ENCODE measurements at places on chromosomes 6 and 20.
A peak's percentile ranks its signal among the peaks of the same experiment; 100 is the strongest.

DNA sequence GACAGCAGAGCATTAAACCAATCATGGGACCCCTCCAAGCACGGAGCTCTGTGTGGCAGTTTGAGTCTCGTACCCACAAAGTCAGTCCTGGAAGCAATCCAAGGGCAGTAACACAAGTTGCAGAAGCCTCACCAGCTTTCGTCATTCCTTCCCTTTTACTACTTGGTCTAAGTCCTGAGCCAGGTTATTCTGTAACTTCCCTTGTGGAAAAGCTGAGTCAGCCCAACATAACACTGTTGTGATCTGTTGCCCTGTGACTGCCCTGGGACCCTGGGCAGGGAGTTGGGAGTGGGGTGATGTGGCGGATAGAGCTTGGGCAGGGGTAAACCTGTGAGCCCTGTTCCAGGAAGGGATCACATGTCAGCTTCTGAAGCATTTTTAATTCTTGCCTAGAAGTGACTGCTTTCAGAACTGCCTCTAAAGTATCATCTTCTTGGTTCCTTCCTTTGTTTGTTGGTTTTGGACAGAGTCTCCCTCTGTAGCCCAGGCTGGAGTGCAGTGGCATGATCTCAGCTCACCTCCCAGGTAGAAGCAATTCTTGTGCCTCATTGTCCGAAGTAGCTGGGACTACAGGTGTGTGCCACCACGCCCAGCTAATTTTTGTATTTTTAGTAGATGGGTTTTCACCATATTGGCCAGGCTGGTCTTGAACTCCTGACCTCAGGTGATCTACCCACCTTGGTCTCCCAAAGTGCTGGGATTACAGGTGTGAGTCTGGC is 183.7 kb upstream of the JAG1 start:
- DNase-seq: no peak

DNA sequence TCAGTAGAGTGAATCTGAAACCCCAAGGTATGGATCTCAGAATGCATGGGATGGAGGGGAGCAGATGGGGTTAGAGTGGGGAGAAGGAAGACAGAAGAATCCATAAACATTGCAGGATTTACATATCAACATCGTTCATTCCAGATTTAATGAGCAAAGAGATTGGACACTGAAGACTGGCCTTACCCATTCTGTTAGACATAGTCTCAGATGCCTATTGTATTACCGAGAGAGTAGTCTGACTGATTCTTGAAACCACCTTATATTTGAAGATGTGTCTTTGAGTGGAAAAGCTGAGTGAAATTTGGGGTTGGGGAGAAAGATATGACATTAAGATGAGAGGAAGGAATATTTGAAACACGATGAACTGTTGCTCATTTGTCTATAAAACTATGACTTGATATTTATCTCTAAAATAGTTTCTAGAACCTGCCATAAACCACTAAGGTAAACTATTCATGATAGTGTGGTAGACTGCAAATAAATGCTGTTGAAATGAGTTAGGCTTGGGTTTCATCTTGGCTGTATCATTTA is 5.7 kb downstream of the HLA-DRA start:
- no peak for DNase-seq

- DNase-seq: no peak
Measured at GRCh38 chr6:33950891-33951889, 147.4 kb upstream of the MLN start.

GRCh38 chr6:28976677-28977076 is 28.4 kb downstream of the ZNF311 start:
- no peak for DNase-seq

GRCh38 chr20:13525225-13525940 is 113.3 kb downstream of the TASP1 start:
- no peak for DNase-seq

DNA sequence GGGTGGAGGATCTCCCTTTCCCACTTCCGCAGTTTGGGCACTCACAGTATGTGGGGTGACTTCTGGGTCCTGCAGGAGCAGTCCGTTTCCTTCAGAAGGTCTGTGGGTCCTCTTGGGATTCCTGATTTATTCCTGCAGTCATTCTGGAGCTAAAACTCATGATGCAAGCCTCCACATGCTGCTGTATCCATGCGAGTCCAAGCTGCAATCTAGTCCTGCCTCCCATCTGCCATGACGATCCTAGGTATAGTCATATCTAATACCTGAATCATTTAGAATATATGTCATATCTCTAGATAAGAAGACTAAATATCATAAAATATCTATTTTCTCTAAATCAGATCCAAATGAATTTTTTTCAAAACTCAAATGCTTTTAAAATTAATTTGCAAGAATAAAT is 103.4 kb upstream of the AHI1 start:
- DNase-seq: no peak

- no peak for DNase-seq
Measured at GRCh38 chr6:33315793-33316602, 1.5 kb downstream of the ZBTB22 start.

GRCh38 chr20:42281801-42282200 is 663.6 kb upstream of the CHD6 start:
- no peak for DNase-seq

DNA sequence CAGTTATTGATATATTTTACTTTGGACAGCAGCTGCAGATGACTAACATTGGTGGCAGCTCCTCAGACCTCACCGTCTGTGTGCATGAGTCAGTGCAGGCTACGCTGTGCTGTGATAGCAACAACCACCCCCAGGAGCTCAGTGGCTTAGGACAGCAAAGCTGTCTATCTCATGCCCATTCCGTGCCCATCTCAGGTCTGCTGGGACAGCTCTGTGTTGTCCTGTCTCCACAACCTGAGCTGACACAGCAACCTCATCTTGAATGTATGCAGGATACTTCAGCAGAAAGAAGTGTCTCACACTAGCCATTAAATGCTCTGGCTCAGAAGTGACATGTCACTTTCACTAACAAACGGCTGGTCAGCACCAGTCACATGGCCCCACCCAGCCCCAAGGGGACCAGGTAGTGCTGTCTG is 47.7 kb downstream of the BANF2 start:
- no peak for DNase-seq

DNA sequence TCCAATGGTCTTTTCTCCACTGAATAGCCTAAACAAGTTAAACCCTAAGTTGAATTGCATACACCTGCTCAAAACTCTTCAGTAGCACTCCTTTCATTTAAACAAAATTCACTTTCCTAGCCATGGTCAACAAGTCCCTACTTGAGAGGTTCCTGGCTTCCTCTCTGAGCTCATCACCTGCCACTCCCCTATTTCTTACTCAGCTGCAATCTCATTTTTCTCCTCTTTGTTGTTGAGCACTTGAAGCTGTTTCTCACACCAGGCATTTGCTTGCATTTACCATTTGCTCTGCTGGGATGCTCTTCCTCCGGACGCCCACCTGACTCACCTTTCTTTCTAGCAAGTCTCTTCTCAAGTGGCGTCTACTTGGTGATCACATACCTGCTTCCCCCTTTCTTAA is 38.5 kb downstream of the EDN1 start:
- DNase-seq: no peak

GRCh38 chr6:84362193-84362821 is 134.9 kb upstream of the CEP162 start:
- no peak for DNase-seq

GRCh38 chr20:32731882-32732266 is 11.4 kb downstream of the COMMD7 start:
- no peak for DNase-seq

- DNase-seq: no peak
Measured at GRCh38 chr6:140956571-140957369, 1176.0 kb upstream of the GJE1 start.

DNA sequence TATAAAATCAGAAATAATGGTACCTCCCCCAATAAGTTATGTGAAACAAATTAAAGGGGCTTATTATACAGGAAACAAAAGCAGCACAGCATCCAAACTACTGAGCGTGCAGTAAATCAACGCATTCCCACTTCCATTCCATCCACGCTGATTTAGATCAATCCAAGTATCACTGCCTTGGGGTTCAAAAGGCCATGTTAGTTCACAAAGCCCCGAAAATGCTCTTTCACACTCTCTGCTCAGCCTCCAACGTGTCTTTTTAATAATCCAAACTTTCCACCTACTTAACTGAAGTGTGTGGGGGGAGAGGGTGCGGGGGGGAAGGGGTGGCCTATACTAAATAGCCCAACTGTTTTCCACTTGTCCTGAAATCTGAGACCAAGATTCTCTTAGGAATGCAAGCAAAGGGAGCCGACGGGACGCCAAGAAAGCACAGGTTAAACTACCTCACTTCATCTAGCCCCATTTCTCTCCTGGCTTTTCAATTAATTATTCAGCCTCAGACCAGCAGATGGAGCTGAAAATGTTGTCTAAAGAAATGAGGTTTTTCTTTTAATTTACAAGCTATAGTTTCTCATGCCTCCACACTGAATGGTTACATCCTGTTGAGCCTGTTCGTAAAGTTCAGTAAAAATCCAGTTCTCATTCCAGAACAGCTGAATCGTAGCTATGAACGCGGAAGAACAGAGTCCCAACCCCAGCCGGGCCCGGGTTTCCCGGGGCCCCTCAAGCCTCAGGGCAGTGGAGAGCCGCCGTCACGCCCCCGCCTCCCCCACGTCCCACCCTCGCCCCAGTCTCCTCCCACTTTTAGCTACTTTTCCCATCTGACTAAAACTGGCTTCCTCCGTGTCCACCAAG is 1.0 kb upstream of the NXT1 start:
- DNase-seq: peak; percentile 42

DNA sequence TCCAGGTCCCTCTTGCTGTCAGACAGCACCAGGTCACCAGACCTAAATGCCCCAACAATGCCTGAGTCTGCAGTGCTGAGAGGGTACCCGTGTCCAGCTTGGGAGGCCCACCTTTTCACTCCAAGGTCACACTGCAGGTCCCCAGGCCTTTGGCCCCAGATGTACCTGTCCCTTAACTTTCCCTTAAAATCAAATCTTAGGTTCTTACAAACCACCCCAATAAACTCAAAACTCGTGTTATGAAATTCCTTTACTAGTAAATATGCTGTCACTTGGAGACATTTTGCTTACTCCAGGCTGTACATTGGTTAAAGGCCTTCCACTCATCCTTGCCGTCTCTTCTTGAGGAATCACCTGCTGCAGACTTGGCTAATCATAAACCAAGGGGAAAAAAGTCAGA is 165.7 kb upstream of the RREB1 start:
- no peak for DNase-seq

DNA sequence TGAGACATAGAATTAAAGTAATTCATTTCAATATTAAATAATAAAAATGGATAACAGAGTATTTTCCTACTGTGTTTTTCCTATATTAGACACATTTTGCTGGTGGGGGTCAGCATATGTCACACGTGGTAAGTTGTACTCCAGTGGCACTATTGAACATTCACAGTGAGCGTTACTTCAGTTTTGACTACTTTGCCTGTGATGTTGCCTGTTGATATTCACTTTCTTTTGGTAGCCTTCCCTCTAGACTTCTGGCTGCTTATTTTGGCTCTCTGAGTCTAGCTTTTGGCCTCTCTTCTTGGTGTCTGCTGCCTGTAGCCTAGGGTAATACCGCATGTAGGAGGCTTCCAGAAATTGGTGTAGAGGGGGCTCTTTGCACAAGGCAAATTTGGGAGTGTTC is 64.4 kb upstream of the TFB1M start:
- DNase-seq: no peak

GRCh38 chr20:32767418-32768198 is 5.4 kb downstream of the DNMT3B start:
- DNase-seq: no peak

- no peak for DNase-seq
Measured at GRCh38 chr6:156807795-156808194, 30.6 kb downstream of the ARID1B start.

DNA sequence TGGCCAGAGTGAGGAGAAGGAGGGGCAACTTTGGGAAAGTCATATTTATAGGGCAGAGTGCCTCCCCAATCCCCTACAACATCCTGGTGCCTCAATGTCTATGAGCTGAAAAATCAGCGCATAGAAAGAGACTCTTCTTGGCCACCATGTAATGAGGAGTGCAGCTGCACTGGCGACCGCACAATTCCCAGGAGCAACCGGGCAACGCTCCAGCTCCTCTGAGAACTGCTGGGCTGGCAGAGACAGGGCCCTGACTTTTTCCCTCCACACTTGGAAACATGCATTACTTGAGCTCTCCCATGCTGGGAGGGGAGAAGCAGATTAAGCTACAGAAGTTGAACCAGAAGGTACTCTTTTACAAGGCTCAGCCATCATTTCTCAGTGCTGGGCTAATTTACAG is 31.4 kb upstream of the MARCKS start:
- no peak for DNase-seq

DNA sequence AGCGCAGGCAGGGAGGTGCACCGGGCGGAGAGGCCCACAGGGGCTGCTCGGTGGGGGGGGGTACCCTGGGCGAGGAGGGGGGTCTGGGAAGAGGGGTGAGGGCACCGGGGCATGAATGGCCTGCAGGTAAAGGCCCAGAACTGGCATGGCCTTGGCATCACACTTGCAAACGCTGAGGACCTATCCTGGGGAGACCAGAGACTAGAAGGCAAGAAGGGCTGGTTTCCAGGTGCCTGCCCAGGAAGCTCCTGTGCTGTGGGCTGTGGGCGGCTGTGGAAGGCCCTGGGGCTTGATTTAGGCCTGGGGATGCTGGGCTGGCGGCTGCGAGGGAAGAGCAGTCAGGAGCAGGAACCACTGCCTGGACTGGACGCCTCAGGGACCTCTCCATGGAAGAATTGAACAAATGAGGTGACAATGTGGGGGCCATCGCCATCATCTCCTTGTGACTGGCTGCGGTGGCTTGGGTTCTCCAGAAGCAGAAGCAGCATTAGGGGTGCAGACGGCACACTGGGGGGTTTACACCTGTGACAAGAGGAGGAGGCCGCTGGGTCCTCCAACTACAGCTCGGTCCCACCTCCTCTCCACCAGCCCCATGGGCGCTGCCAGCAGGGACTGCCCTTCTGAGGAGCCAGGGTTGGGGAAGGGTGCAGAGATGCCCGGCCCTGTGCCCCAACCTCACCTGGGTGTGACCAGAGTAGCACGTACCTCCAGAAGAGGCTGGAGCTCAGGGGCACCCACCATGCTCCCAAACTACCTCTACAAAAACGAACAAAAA is 32.1 kb upstream of the IRF4 start:
- DNase-seq: no peak

GRCh38 chr6:149423964-149424440 is 23.9 kb downstream of the SUMO4 start:
- no peak for DNase-seq
